ENCODE measurements at places on chromosomes 11 and 22.

DNA sequence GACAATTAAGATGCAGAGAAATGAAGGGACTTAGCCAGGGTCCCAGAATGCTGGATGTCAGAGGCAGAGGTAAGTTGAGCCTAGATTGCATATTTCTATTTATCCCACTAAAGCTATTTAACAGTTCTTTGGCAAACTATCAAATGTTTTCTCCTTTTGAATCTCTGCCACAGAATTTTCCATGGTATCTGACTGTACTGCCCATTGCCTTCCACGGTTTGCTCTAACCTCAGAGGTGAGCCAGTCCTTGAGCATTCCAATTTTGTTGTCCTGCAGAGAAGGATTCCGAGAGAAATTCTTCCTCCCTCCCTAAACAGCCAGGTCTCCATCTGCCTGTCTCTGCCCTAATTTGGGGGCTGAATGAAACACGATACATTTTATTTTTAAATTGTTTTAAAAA is 368.3 kb upstream of the SYN3 start:
- no peak for DNase-seq

- no peak for DNase-seq
These were observed 2.8 kb downstream of the ZNHIT2 start for GRCh38 chr11:65114538-65115171.

- DNase-seq, result peak; percentile 2
These were observed 123.9 kb downstream of the CTNND1 start for GRCh38 chr11:57885298-57886050.

DNA sequence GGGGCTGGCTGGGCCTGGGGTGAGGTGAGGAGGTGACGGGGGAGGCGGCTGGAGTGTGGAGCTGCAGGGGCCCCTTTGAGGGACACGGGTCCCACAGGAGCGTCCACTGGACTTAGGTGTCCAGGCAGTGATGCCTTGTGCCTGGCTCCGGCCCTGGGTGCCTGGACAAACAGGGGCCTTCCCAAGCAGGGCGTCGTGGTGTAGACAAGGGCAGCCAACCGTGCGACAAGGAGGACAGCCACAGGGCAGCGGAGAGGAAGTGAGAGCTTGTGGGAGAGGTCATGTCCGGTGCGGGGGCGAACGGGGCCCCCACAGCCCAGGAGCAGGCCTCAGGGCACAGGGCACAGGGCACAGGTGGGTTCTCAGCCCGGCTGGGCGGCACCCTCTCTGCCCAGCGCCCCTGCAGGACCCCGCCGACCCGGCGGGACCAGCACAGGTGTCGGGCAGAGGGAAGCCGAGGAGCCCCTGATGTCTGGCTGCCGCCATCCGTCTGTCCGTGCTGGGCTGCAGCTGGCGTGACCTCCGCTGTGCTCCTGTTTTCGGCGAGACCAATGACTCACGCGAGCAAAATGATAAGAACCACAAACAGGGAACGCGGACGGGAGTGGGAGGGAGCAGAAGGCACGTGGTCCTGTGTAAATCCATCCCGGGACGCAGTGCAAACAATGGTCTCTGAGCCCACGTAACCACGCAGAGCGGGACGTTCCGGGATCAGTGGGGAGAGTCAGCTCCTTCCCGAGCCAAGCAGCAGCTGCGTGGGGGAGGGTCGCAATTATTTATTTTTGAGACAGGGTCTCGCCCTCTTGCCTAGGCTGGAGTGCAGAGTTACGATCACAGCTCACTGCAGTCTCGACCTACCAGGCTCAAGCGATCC is 49.1 kb upstream of the A4GALT start:
- peak; percentile 72 for DNase-seq

GRCh38 chr22:38347944-38348750 is 30.9 kb upstream of the CSNK1E start:
- DNase-seq, result no peak

GRCh38 chr22:31099386-31099785 is 8.0 kb downstream of the SELENOM start:
- no peak for DNase-seq

DNA sequence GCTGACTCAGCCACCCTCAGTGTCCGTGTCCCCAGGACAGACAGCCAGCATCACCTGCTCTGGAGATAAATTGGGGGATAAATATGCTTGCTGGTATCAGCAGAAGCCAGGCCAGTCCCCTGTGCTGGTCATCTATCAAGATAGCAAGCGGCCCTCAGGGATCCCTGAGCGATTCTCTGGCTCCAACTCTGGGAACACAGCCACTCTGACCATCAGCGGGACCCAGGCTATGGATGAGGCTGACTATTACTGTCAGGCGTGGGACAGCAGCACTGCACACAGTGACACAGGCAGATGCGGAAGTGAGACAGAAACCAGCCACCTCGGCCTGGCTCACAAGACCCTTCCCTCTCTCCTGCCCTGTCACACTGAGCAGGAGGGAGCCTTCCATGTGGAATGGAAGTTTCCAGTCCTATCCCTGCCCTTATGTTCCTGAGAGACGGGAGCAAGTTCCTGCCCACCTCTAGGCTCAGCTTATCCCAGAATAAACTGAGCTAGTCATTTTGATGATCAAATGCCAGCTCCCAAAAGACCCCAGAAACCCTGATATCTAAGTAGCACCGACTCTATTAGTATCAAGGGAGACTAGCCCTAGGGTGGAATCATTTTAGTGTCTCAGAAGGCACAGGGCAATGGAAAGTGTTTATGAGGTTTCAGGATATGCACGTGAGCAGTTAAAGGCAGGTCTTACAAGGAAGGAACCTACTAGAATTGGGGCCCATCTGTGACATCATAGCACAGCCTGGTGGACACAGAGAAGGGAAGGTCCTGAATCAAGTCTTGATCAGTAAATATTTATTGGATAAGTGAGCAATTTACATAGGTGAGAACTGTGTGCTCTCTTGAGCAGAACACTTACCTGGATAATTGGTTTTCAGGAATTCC is 6.3 kb upstream of the IGLL5 start:
- no peak for DNase-seq

DNA sequence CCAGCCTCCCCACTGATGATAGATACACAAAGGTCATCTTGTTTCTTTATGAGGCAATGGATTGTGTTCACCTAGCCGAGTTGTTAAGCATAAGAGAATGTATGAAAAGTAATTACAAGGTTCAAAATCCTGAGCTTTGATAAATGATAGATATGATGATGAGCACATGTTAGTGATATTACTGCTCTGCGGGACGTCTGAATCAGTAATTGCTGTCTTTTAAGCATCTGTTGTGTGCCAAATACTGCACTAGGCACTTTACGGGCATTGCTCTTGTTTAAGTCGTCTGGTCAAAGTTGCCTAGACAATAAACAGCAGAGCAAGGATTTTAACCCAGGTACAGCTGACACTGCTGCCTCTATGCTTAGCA is 559 bp upstream of the RNF141 start:
- DNase-seq, result no peak

DNA sequence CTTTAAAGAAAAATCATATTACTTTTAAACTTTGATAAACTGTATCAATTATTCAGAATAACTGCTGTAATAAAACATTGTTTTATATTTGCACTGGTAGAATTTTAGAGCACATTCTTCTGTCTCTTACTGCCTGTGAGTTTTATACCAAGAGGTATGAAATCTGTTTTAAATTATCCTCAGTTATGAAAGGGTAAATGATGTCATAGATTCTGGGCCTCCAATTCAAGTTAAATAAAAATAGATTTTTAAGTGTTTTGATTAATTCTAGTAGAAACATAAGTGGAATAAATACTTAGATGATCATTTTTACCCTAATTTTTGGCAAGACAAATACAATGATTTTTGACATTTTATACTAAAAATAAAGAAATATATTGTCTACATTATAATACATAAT is 93.0 kb downstream of the GUCY1A2 start:
- DNase-seq, result peak; percentile 3

GRCh38 chr11:100925935-100926334 is 203.7 kb downstream of the PGR start:
- no peak for DNase-seq

GRCh38 chr11:73310661-73311393 is 2.8 kb downstream of the ARHGEF17 start:
- DNase-seq, result no peak

GRCh38 chr22:23278883-23279675 is 98.8 kb downstream of the BCR start:
- DNase-seq, result no peak

DNA sequence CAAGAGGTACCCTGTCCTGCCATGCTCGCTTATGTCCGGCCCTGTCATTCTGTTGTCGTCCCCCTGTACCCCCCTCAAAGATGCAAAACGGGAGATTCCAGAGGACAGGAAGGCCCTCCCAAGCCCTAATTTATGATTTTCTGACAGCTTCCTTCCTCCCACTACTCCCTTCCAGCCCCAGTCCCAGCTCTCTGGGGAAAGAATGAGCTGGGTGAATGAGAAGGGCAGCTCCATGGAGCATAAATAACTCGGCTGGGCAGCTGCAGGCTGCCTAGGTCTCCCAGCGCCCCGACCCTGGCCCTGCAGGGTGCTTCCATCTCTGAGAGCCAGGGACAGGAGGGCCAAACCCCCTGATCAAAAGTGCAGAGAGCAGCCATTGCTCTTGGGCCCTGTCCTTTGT is 3.9 kb upstream of the EMID1 start:
- no peak for DNase-seq

GRCh38 chr11:6629892-6630631 is 10.8 kb upstream of the TPP1 start:
- no peak for DNase-seq

GRCh38 chr11:120244476-120245365 is 4.8 kb downstream of the POU2F3 start:
- no peak for DNase-seq

- DNase-seq, result no peak
These were observed 39.4 kb downstream of the MICAL2 start for GRCh38 chr11:12149672-12150225.

- DNase-seq, result no peak
These were observed 7.1 kb upstream of the KCNJ11 start for GRCh38 chr11:17395554-17395961.

GRCh38 chr11:120295099-120295498 is 30.0 kb upstream of the TLCD5 start:
- no peak for DNase-seq

DNA sequence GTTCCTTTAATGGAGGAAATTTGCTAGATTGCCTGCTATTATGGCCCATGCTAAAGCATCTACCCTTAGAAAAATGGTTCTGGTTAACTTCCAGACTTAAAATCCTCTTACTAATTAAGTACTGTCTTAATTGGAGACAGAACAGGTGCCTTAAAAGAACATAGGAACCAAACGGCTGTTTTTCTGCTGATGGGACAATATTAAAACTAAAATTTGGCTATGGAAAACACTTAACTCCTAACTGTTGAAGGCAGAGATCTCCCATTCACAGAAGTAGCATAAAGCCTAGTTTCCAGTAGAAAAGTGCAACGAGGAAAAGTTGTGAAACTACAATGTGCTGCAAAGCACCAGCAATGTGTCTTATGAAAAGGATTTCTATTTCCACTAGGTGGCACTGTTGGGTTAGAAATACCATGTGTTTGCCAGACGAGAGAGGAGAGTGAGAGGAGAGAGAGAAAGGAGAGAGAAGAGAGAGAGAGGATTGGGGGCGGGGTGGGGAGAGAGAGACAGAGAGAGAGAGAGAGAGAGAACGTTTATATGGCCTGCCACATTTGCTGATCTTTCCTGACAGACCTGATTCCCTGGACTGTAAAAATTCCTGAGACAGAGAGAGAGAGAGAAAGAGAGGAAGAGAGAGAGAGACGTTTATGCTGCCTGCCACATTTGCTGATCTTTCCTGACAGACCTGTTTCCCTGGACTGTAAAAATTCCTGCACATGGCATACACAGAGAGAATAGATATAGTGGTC is 51.5 kb downstream of the FAM181B start:
- peak; percentile 41 for DNase-seq

DNA sequence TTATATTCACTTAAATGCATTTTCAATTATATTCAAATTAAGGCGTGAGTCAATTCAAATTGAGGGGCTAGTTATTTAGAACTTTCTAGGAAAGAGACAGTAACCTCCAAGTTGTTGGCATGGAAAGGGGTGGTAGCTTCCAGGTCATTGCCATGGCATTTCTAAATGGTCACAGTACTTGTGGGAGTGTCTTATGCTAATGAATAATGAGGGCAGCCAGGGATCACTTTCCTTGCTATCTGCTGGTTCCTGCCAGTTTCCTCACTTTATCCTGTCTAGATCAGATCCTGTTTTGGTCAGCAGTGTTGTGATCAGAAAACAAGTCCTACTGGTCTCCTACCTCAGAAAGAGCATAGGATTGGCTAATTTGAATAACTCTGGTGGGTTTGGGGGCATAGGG is 21.8 kb upstream of the RNASEH2C start:
- DNase-seq, result no peak

DNA sequence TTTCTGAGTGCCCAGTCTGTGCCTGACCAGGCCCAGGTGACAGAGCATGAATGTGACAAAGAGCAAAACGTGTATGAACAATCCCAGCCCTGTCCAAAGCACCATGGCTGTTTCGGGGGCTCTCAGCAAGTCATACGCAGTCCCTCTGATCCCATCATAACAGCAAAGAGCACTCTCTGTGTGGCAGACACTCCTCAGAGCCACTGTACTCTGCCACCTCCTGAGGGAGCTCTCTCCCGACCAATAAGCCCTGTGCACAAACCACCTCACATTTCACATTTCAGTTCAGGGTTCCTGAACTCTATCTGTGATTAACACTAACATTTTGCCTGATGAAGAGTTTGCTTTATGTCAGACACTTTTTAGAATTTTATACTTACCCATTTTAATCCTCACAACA is 6.6 kb downstream of the DGCR2 start:
- DNase-seq, result no peak

- no peak for DNase-seq
These were observed 1.4 kb downstream of the RIC8A start for GRCh38 chr11:208917-209260.
